Gastrocnemius medialis (tissue), 4 donors: ENCODE measurements at places on chromosomes 5 and 9. TPM values are rescaled to one million over a fixed set of nuclear protein-coding genes. Genes with fewer than 3 reads are reported as not detected.

Gene CDH9
- not detected for total RNA-seq

Gene PTGS1
- 1.0 TPM for total RNA-seq

Gene UBE2D2
- 135 TPM for total RNA-seq

DNA sequence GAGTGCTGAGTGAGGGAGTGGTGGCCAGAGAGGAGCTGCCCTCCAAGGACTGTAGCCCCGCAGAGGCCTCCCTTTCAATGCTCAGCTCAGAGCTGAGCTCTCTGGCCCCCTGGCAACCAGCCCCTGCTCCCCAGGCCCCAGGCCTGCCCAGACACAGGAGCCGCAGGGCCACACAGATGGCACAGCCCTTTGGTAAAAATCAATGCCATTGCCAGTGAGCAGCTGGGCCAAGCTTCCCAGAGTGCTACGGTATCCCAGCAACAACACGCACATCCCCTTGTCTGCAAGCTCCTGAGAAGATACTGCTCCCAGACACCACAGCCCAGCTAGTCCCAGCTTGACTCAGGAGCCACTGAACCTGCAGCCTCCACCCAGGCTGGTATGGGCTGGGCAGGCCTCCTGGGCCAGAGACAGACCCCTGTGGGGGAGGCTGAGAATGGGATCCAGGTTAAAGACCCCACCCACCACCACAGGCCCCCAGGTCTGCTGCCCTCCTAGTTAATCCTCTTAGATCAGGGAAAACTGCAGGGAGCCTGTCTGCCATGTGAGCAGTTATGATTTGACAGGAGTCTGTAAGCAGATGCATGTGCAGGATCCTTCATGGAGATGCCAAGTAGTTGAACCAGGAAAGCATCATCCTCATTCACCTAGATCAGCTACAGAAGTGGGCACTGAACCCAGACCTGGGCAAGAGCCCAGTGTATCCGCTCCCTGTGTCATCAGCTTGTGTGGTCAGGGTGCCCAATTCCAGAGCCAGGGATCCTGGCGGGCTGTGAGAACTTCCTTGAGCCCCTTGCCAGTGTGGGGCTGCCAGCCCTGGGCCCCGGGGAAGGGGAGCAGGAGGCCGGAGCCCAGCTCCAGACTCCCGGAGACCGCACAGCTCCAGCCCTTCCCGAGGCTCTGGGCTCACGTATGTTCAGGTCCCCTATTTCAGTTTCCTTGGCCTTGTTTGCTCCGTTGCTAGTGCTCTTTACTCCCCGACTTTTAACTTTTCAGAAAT, 26.7 kb upstream of the ADAMTS2 start:
- DNase-seq, result no peak

DNA sequence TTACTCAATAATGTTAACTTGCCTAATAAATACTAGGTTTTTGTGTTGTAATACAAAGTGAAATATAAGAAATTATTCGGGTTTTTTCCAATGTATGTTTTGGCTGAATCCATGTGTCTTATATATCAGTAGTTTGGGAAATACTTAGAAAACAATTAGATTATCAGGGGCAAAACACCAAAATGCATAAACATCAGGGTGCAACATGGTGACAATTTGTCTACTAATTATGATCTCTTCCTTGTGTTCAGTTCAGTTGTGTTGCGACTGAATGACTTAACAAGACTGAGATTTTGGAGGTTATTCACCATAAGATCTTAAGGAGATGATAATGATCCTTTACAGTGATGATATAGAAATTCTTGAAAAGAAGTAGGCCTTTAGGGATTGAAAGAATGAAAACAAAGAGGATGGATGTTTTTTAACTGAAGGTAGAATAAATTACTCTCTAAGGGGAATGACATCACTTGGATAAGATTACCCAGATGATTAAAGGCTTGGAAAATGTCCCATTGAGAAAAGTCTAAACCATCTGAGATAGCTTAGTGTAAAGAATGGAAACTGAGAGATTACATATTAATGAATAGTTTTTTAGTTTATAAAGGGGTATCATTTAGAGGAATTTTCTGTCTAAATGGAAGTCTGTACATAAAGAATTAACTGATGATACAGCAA, 415.8 kb downstream of the SPATA31D1 start:
- no peak for DNase-seq

DNA sequence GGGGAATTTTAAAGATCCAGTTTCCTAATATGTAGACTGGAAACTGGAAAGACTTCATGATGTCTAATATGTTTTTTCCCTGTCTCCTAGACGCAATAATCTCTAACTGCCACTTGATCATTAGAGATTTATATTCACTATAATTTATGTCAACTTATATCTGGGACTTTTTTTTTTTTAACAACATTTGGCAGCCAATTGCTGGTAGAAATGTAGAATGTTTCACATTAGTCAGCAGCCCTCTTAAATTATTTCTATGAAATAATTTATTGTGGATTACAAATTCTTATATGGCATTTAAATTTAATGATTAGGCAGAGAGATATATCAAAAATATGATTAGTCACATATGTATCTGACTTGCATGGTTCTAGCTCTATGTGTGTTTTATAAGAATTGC, 48.2 kb downstream of the TMEM174 start:
- DNase-seq, result no peak

DNA sequence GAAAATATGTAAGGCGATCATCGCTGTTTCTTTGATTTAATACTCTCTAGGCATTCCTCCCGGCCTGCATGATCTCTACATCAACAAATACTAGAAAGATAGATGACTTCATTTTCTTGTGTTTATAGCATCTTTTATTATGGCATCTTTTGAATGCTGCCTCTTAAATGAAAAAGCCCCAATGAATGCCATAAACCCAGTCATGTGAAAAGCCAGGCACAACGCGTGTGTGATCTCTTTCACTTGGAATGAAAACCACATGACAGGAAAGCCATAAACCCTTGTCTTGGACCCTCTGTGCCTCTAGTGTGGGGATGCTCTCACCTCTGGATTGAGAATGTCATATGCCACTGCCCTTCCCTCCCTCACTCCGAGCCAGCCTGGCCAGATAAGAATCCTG, 476.2 kb downstream of the SEMA5A start:
- no peak for DNase-seq

DNA sequence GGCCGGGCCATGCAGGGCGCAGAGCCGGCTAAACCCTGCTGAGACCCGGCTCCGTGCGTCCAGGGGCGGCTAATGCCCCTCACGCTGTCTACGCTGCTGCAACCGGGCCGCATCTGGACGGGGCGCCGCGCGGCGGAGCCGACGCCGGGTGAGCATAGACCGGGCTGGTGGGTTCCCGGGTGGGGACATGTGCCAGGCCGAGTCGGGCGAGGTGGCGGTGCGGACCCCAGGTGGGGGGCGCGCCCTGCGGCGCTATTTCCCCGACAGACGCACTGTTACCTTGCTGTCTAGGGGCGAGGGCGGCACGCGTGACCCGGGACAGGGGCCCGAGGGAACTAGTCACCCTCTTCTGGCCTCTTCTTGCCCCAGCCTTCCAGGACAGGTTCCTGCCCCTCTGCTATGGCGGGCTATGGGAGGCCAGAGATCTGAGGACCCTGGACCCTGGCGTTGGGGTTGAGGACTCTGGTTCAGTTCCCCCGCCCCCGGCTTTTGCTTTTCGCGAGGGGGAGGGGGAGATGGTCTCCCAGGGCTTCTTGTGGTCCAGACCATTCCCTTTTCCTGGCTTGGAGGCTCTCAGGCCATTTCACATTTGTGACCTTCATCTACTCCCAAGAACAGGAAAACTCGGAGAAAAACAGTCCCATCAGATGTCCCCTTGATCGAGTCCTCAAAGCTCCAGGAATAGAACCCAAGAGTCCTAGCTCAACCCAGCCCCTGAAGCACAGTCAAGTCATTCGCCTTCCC, 536 bp downstream of the SLC27A4 start:
- no peak for DNase-seq

DNA sequence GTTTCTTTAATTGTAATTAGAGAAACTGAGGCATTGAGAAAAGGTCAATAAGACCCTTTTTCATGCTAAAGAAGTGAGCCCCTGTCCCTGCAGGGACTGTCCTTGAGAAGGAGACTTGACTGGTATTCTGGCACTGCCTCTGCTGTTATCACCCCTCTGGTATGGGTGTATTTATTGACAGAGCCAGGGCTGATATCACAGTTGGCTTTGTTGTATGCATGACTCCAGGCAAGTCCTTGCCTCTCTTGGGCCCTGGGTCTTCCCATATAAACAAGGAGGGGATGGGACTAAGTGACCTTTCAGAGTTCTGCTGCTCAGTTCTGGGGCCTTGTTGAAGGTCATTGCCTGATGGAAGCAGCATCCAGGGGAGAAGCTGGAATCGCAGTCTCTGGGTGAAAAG, 71.8 kb upstream of the PPARGC1B start:
- no peak for DNase-seq

DNA sequence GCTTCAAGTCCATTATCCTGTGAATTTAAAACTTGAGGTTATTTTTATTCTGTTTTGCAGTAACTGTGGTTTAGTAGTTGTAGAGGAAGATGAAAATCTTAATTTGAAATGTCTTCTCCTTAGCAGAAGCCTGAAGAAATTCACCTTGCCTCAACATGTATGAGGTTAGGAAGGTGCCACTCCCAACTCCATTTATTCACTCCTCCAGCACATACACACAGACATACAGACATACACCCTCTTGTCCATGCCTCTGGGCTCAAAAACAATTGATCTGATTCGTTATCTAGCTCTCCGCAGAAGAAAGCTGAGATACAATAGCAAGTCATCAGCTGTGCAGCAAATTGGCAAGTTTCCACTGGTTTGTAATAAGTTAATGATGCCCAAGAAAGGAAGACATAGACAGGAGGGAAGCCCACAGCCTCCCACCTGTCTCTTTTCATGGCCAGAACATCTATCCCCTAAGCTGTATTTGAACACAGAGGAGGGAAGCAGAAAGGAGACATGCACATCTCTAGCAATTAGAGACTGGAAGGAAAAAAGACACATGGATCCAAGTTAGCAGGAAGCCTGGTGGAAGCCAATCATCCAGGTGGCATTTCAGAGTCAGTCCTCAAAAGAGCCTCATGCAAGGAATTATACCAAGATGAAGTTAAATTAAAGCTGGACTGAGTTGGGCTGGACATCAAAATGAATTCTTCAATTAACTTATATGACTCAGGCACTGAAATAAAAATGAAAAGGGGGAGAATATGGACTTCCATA, 257.9 kb downstream of the ASTN2 start:
- no peak for DNase-seq

DNA sequence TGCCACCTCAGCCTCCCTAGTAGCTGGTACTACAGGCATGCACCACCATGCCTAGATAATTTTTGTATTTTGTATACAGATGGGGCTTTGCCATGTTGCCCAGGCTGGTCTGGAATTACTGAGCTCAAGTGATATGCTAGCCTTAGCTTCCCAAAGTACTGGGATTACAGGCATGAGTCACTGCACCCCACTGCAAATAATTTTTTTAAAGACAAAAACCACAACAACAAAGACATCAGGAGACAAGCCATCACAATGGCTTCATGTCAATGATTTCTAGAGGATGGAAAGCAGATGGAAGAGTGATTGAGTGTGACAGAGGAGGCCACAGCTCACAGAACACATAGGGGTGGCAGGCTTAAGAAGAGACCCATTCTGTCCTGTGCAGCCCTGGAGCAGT, 97.9 kb upstream of the PCSK1 start:
- no peak for DNase-seq

DNA sequence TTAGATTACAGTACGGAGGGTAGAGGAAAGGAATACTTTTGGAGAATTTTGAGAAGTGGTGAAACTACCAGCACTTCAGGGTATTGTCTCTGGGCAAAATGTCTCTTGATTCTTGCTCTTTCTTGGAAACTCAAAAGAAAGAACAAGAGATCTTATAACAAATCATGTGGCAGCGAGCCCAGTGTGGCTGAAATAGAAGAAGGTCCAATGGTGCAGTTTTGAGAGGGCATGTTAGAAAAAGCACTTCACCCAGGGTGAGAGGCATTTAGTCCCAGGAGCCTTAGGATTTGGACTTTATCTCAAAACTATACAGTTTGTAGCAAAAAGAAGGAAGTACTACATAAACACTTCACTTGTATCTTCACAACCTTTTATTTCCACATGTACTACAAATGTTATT, 39.4 kb downstream of the NNT start:
- DNase-seq, result no peak

DNA sequence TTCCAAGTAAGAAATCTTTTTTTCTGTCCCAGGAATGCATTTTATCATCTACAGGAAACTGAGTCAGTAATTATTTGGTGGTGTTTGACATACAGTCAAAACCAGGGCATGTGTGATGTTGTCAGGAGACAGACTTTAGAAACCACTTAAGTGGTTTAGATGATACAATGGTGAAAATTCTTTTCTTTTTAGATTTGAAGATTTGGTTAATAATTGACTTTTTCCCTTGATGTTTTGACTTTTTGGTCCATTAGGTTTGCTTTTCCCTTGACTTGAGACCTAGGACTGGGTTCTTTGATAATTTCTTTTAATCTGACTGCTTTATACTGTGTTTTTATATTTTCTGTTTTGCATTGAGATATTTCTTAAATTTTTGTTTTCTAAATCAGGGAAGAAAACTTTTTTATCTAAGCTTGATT, 85.2 kb downstream of the RASGRF2 start:
- DNase-seq, result no peak
